GM06990 (cell line): ENCODE measurements at places on chromosomes 3 and 15.
A peak's percentile ranks its signal among the peaks of the same experiment; 100 is the strongest.

DNA sequence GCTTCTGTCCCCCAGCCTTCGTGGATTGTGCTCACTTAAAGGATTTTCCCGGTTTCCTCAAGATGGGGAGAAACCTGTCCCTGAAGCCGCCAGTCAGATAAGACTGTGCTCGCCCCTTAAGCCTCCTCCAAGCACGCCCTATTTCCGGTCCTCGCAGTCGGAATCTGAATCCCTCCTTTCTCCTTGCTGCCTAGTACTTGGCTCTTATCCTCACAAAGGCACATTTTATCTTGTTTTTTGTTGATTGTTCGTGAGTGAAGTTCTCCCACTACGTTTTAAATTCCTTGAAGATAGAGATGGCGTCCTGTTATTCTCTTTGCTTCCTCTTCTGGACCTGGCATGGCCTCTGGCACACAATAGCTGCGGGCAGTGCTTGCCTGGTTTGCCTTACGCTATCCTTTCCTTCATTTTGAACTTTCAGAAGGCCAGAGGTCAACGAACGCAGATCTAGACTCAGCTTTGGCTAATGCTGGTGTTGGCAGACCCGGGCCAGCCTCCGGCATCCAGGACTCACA is 1.7 kb downstream of the CLDN11 start:
- DNase-seq, result no peak

DNA sequence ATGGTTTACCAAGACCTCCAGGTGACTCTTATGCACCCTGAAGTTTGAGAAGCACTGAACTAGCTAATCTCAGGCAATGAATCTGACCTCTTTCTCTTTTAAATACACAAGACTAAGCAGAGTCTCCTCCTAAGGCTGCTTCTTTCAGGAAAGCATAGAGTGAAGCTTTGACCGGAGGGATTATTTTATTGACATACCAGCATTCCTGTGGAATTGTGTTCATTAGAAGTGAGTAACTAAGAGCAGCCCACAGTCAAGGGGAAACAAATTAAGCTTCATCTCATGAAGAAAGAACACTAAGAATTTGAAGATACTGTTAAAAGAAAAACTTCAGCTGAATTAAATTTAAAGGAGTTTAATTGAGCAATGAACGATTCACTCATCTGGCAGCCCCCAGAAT is 963.5 kb downstream of the NTRK3 start:
- DNase-seq, result no peak

GRCh38 chr15:68632101-68632500 is 53.3 kb downstream of the CORO2B start:
- no peak for DNase-seq

DNA sequence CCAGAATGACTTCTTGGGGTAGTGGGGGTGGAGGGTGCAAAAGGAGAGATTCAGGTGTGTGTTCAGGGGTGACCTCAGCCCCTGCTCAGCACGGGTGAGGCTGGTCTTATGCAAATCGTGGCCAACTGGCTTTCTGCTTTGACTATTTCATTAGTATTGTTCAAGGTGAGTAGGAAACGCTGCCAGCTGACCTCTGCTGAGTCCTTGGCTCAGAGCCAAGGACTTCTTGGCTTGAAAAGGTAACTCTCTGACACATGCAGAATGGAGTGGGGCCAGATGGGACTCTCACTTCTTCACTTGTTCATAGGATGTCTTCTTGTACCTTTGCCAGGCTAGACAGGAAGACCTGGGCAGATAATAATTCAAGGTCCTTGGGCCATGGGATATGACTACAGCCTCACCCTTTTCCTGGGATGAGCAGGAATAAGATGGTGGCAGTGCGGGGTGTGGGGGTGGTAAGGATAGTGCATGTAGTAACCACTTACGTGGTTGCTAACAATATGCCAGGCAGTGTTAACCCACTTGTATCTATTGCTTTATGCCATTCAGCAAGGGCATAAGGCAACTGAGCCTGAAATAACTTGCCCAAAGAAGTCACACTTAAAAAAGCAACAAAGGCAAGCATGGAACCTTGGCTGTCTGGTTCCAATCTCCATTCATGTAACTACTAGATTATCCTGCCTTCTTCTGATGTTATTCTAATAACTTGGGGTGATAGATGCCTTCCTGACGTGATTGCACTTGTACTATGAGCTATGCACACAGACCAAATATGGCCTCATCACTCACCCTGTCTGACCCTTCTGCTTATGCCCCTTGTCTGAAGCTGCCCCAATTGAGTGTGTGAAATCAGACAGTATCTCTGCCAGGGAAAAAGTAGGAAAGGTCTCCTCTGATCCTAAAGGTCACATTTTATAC is 193.1 kb downstream of the NR1D2 start:
- DNase-seq, result no peak

DNA sequence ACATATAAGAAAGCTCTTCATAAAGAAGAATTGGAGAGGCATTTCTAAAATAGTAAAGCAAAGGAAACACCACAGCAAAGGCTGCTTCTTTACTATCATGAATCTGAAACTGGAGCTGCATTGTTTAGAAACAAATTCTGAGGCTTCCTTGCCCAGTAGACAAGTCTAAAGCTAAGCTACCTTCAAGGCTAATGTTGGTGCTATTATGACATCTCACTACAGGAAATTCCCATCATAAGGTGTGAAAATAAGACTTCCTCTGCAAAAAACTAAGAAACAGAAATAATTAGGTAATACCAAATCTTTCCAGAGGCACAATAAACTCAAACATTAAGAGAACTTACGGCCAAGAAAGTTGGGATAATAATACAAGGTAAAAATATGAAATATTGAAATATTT is 89.9 kb upstream of the P3H2 start:
- peak; percentile 48 for DNase-seq

DNA sequence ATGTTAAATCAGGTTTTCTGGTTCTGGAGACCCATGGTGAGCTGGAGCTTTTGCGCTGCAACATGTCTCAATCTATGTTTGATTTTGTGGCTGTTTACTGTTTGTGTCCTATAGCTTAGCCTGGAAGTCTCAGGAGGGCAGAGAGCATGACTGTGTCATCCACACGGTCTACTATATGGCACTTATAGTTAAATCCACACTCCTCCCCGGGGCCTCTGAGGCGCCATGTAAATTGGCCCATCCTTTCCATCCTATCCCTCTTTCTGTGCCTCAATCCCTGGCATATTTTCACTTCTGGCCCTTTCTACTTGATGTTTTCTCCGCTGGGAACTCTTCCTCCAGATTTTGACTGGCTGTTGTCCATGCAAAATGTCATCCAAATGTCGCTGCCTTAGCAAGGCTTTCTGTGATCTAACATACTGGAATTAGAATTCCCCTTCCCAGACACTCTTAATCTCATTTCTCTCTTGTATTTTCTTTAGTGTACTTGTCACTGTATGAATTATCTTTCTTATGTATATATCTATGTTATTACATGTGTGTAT is 560.8 kb upstream of the RGMA start:
- DNase-seq, result no peak

- no peak for DNase-seq
Measured at GRCh38 chr3:183081459-183082183, 17.7 kb downstream of the MCCC1 start.

- DNase-seq, result no peak
Measured at GRCh38 chr3:157754451-157754850, 251.2 kb upstream of the VEPH1 start.

- no peak for DNase-seq
Measured at GRCh38 chr15:53982071-53982680, 3.9 kb downstream of the UNC13C start.

DNA sequence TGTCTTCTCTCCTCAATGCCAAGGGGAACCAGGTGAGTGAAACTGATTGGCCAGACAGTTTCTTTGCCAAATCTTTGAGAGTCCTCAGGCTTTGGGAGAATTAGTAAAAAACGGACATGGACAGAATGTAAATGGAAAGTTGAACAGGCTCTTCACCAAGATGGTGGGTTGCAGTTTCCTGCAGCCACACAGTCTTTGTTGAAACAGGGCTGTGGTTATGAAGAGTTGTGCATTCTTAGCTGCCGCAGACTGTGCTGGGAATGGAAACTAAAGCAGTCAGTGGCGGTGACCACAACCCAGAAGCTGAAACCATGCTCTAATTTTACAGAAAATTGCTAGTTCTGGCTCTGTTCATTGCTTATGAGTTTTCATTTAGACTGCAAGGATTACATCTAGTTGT is 42.1 kb upstream of the TASOR start:
- DNase-seq, result peak; percentile 71

GRCh38 chr3:12999147-13000140 is 73.8 kb downstream of the IQSEC1 start:
- DNase-seq, result peak; percentile 80

DNA sequence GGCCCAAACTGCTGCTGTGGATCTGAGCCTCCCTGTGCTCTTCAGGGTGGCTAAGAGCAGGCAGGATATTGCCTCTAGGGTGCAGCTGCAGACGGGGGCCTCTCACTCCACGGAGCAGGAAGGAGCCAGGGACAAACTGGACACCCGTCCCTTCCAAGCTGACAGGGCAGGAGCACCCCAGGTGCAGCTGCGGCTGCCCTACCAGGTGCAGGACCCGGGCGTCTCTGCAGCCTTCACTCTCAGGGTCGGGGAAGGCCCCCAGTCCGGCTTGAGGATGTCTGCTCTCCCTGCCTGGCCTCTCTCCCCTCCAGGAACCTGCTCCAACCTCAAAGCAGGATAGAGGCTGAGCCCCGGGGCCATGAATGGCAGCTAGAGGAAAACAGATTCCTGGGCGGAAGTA is 1554.9 kb upstream of the CADM2 start:
- no peak for DNase-seq

- no peak for DNase-seq
Measured at GRCh38 chr3:172131746-172132145, 92.4 kb downstream of the FNDC3B start.

DNA sequence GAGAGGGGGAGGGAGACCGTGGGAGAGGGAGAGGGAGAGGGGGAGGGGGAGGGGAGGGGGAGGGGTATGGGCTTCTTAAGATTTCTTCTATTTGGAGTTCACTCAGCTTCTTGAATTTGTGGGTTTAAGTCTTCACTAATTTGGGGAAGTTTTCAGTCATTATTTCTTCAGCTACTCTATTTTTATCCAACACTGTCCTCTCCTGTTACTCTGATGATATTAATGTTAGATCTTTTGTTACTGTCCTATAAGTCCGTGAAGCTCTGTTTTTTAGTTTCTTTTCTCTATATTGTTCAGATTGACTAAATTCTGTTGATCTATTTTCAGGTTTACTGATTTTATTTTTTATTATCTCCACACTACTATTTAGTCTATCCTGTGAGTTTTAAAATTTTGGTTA is 351.5 kb upstream of the TPM1 start:
- DNase-seq, result no peak

DNA sequence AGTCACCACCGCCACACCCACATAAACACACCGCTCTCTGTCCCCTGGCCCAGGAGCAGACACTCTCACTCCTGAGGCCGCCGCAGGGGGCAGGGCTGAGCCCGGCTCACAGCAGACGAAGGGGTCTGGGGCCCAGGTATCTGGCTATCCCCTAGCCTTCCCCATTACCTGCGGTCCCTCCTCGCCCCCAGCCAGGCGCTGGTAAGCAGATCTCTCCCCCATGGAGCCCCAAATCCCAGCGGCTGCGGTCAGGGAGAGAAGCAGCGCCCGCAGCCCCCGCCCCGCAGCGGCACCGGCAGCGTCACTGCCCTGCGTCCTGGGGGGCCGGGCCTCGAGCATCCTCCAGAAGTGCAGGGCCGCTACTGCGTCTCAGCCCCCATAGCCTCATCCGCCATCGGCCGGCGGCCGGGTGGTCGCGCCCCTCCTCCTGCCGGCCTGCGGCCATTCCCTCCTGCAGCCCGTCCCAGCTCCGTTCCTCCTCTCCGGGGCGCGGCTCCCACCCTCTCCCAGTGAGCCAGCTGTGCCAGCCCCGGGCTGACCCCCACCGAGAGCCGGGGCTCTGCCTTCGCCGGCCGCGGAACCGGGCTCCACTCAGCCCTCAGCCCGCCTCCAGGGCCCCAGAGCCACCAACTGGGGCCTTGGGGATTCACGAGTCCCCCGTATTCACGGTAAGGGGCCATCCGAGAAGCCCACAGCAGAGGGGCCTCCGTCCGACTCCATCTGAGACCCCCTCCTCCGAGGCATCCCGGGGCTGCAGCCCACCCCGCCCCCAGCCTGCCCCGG is 13.1 kb downstream of the TNK2 start:
- DNase-seq, result peak; percentile 74

GRCh38 chr15:69780374-69780773 is 317.3 kb downstream of the TLE3 start:
- DNase-seq, result no peak

DNA sequence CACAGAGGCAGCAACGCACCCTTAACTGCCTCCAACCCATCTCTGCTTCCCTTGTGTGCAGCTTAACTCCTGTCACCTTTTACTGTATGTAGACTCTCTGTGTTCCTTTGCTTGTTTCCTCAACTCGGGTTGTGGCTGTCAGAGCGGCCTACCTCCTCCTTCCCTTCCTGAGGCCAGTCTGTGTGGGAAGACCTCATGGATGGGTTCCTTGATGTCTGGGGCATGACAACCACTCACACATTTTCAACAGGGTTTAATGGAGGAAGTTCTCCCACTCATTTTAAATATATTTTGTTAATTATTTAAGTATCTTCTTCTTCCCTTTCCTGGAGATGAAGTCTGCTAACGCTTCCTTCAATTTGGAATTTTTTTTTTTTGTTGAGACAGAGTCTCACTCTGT is 1.8 kb upstream of the CSPG5 start:
- no peak for DNase-seq

DNA sequence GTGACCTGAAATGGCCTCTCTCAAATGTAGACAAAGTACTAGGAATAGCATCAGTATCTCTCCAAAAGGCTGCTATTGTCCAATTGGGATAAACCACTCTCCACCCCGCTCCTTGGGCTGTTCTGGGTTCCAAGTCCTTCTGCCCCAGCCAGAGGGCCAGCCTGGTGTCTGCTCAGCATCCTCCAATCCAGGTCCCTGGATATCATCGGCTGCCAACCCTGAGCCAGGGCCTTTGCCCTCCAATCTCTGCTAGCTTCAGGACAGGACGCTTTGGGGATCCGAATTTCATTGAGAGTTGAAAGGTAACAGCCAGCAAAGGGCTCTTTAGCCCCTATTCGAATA is 119.3 kb upstream of the ADPGK start:
- DNase-seq, result no peak

- no peak for DNase-seq
Measured at GRCh38 chr15:45670091-45670490, 35.3 kb downstream of the SQOR start.

- no peak for DNase-seq
Measured at GRCh38 chr3:8307545-8308110, 194.0 kb upstream of the LMCD1 start.

- peak; percentile 64 for DNase-seq
Measured at GRCh38 chr3:46098319-46098761, 71.1 kb upstream of the XCR1 start.

- no peak for DNase-seq
Measured at GRCh38 chr3:49295489-49296058, 18.5 kb upstream of the C3orf62 start.
